ENCODE measurements at places on chromosomes 12 and 14. TPM values are rescaled to one million over a fixed set of nuclear protein-coding genes. Genes with fewer than 3 reads are reported as not detected.

The KRT71 gene
- not detected for total RNA-seq

The AMN gene
- 0.54 TPM for total RNA-seq

The NDUFA12 gene
- total RNA-seq, result 142 TPM

The KRT2 gene
- not detected for total RNA-seq

The SMARCD1 gene
- 68.6 TPM for total RNA-seq

The KCNH3 gene
- 2.1 TPM for total RNA-seq

The INHBE gene
- total RNA-seq, result 0.09 TPM

The PAPLN gene
- total RNA-seq, result 5.6 TPM

The GPR84 gene
- total RNA-seq, result 0.11 TPM

All from A549 treated with Hydrocortisone at 1 μM for 4 hours (cell line).